Anterior cingulate cortex (tissue), 58 donors: ENCODE measurements at places on chromosomes 6 and 20.

- DNase-seq: no peak
These were observed 130.8 kb downstream of the SAMD5 start for GRCh38 chr6:147639279-147639678.

GRCh38 chr20:19872001-19872400, 113.9 kb downstream of the RIN2 start:
- no peak for DNase-seq

GRCh38 chr20:8764344-8764962, 304.4 kb upstream of the PLCB4 start:
- peak; percentile 39 for DNase-seq

DNA sequence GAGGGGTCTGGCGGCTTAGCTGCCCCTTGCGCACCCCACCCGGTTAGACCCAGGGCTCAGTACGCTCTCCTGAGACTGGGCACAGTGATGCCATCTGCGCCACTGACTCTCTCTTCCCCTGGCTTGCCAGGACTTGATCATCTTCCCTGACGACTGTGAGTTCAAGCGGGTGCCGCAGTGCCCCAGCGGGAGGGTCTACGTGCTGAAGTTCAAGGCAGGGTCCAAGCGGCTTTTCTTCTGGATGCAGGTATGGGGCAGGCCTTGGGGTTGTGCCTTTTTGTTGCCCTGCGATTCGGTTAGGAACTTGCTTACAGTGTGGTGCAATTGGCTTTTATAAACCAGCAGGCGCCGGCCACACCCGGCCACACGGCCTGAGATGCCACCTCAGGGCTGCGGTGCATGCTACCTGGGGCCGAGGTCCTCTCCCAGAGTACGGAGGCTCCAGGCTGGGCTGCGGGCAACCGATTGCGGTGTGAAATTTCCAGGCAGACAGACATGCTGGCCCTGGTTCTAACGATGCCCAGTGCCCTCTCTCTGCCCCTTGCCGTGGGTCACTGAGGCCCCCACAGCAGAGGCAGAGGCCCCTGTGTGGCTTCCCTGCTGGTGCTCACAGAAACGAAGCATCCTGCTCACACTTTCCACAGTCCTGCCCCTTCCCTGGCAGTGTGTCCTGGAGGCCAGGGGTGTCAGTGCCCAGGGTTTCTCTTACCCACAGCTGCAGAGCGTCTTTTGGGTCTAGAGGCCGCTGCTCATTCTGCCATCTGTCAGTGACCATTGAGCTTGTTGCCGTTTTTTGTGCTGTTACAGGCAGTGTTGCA, 1.7 kb downstream of the ADRM1 start:
- no peak for DNase-seq

DNA sequence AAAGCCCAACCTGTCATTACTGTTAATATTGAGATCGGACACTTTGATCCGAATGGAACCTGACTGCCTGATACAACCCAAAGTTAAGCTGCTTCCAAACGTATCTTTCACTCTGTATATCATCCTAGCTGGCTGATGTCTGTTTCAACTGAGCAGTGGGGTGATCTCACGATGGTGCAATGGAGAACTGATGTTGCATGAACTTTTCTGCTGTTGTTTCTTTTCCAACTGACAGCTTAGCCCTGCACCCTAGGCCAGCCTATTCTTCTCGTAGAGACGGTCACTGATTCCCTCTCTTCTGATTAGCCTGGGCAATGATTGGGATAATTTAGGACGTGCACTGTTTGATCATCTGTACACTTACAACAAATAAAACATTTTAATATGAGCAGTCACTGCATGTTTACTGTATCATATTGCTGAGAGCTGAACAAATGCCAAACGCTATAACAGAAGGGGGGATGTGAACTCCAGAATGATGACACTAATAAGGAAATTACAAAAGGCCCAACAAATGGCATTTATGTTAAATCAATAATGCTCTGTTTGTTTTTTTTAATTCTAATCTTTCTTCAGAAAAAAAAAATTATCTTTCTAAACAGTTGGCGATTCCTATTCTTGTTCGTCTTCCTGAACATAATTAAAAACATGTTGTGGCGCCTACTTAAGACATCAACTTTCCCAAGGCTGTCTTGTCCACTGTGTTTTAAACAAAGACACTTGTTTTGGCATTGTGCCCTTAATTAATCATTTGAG, 184.8 kb downstream of the ZNF217 start:
- DNase-seq: no peak

DNA sequence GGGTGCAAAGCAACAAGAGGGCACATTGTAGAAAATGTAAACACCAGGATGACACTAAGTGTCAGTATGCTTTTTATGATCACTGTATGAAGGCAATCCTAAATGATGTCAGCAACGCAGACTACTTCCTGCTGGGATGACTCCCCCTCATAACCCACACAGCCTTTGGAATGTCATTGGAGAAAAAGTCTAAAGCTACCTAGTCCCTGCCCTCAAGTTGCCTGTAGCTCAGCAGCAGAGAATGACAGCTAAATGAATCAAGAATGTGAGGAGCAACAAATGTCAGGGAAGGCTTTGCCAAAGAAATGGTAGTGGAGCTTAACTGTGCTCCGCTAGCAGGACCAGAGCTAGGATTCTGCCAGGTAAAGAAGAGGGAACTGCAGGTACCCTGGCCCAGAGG, 555.6 kb downstream of the CD83 start:
- DNase-seq: no peak

GRCh38 chr6:21437581-21437980, 156.0 kb upstream of the SOX4 start:
- DNase-seq: no peak

DNA sequence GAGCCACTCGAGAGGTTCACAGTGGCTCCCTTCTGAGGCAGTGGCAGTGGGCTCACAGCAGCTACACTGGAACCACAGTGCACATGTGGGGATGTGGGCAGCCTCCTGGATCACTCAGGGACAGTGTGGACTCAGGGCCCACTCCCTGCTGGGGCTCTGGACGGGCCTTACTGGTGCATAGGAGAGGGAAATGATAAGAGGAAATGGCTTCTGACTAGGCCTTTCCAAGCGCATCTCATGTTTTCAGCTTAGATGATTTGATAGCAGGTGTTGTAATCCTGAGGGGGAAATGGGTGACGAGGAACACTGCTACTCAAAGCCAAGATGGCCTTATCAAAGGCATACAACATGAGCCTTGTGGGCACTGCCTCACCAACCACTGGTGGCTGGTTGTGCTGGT, 44.0 kb downstream of the PANK2 start:
- no peak for DNase-seq

DNA sequence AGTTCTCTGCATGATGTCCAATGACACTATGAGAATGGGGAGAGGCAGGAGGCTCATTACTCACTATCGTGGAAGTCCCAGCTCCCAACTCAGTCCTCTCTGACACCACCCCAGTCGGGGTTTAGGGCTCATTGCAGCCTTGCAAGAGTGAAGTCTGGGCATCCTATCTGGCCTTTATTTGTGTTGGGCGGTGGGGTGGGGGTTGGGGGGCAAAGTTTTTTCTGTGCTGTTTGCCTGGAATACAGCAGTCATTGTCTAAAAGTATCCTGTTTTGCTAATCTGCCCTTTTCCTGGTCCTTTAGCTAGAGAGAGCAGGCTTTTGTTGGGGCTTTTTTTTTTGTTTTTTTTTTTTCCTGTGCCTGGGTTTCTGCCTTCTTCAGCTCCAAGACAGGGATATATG, 174.2 kb downstream of the MYLK4 start:
- DNase-seq: no peak

DNA sequence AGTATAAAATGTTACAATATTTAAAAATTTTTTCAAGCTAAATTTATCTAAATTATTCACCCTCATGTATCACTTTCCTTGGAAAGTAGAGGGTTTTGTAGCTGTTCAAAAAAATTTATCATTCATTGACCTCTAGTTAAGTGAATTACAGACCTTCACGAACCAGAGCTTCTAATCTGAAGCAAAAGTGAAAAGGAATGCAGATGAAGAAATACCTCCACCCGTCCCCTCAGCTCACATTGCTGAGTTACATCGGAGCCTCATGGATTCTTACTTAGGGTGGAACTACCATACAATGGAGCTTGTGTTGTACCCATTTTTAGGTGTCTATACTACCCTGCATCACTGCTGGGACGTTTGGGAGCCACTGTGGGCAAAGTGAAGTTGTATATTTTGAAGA, 146.2 kb upstream of the NEDD9 start:
- DNase-seq: no peak

GRCh38 chr6:134609716-134610261, 291.9 kb upstream of the SGK1 start:
- DNase-seq: no peak

DNA sequence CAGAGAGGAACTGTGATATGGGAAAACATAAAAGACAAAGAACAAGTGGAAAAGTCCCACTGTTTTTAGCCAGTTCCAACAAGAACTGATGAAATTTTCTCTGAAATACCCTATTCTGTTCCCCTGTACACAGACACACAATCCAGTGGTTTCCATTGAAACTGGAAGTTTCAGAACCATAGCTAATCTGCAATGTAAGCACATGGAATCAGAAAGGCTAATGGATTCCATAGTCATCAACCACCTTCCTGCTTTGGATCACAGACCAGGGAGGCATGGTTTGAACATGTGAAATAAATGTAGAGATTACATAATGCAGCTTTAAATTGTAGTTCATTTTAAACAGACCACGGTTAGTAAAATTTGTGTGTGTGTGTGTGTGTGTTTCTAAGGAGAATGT, 242.1 kb downstream of the GJA1 start:
- DNase-seq: no peak

DNA sequence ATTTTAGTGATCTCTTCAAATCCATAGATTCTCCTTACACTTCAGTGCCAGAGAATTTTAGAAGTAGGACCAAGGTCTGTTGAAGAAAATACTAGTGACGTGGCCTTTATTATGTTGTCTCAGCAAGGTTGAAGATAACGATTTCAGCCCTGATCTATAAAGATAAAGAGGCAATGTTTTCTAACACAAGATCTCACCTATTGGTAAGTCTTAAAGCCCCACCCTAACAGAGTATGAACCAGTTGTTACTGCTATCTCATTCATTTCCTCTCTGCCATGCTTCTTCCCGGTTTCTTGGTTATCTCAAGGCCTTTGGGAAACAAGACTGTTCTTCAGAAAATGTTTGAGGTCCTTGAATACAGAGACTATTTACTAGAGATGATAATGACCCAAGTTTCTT, 53.1 kb downstream of the KIAA0408 start:
- no peak for DNase-seq

DNA sequence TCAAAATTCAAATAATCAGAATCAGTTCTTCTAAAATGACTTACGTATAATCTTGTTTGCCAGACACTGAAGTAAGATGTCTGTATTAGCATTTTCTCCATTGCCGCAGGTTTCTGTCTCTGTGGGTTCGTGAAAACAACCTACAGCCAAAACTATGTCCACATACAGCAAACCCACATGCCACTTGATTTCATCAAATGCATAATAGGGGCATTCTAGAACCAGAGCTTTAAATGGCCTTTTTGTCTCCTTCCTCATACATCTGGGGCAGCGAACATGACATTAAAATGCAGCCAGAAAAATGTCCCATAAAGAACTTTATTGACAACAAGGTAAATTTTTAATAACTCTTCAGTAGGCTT, 90.2 kb upstream of the QKI start:
- no peak for DNase-seq

GRCh38 chr6:137121401-137121997, 51.9 kb downstream of the IL22RA2 start:
- no peak for DNase-seq

GRCh38 chr6:32685603-32686002, 19.1 kb upstream of the HLA-DQB1 start:
- DNase-seq: no peak

GRCh38 chr6:34049395-34050342, 96.2 kb downstream of the GRM4 start:
- DNase-seq: no peak

- DNase-seq: no peak
These were observed 55.7 kb downstream of the TAF4 start for GRCh38 chr20:62009869-62010445.

- DNase-seq: no peak
These were observed 903.4 kb upstream of the FLRT3 start for GRCh38 chr20:15240801-15241200.

DNA sequence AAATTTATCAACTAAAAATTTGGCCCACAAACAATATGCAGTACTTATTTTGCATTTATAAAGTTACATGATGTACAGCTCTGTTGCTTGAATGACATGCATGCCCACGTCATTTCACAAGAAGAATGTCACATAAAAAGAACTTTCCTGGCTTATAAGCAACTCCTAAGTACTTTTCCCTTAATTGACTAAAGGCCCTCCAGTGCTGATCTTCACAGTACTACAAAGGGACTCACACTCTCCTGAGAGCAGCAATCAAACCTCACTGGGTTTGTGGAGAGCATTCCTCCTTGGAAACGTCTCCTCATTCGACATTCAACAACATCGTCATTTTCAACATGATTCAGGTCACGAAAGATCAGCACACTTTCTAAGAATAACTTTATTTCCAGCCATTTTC, 111.1 kb downstream of the IPCEF1 start:
- no peak for DNase-seq

DNA sequence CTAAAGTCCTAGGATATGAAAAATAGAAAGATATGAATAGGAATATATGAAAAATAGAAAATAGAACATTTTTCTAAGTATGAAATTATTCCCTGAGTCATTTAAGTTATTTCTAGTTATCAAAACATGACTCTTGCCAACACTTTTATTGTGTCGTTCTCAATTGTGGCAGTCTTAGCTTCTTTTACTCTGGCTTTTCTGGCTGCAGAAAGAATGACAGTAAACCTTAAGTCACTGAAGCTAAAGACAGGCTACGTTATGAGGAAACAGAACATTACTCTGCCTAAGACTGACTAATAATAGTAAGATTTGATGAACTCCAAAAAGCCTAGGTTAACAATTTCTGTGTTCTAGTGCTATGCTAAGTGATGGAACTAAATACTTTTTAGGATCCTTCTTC, 74.6 kb downstream of the AIG1 start:
- DNase-seq: no peak

GRCh38 chr6:26240157-26241032, 124.6 kb upstream of the BTN3A2 start:
- DNase-seq: no peak

DNA sequence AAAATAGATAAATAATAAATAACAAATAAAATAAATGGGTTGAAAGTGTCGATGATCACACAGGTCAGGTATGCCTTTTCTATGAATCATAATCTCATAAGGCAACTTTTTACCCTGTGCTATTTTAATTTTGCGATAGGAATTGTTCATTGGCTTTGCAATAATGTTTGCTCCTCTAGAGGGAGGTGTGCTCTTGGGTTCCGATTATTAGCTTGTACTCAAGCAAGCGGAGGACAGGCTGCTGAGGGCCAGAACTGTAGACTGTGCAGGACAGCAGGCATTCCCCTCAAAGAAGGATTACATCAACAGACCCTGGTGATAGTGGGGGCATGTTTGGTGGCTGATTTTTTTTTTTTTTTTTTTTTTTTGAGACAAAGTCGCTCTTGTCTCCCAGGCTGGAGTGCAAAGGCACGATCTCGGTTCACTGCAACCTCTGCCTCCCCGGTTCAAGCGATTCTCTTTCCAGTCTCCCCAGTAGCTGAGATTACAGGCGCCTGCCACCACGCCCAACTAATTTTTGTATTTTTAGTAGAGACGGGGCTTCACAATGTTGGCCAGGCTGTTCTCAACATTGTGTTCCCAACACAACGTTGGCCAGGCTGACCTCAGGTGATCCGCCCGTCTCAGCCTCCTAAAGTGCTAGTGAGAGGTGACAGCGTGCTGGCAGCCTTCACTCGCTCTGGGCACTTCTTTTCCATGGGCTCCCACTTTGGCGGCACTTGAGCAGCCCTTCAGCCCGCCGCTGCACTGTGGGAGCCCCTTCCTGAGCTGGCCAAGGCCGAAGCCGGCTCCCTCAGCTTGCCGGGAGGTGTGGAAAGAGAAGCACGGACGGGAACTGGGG, 35.6 kb downstream of the RIOK1 start:
- DNase-seq: no peak

GRCh38 chr6:150894935-150895552, 29.5 kb downstream of the MTHFD1L start:
- DNase-seq: peak; percentile 9
